Stimulated activated naive CD4-positive, alpha-beta T cell (primary cell): ENCODE measurements at places on chromosomes 7 and 10.

GRCh38 chr10:88092973-88093372, 229.5 kb downstream of the PTEN start:
- peak; percentile 18 for DNase-seq

DNA sequence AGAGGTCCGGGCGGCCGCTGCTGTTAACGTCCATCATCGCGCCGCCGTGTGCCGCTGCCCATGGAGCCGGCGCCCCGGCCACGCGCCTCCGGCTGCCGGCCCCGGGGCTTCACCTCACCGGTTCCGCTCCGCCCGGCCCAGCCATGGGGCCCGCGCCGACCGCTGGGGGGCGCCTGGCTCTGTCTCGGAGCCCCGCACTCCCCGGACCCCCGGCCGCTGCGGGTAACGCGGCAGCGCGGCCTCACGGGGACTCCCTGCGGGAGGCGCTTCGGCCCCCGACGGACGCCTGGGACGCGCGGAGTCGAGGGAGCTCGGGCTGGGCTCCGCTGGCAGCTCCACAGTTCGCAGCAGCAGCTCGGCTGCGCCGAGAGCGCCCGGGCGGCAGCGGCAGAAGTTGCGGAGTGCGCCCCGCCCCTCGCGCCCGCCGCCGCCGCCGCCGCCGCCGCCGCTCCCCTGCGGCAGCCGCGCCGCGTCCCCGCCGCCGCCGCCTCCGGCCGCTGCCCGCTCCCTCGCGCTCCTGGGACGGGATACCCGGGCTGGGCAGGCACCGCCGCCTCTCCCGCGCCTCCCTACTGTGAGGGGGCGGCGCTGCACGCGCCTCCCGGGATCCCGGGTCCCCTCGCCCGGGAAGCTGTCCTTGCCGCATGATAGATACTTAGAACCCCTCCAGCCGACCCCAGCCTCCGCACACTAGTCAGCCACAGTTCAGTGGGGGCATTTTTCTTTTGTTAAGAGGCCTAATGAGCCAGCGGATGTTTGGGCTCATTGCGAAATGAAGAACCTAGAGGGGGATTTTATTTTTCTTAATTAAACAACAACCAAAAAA, at the start of gene HTR7:
Gene HTR7 (minus strand): TSS at position 405 of the 826 bp plus-strand sequence. CDS start 368 bp downstream, at position 37.
- DNase-seq = peak; percentile 67

- no peak for DNase-seq
Observed at GRCh38 chr10:35641676-35642034, 441 bp downstream of the FZD8 start.

DNA sequence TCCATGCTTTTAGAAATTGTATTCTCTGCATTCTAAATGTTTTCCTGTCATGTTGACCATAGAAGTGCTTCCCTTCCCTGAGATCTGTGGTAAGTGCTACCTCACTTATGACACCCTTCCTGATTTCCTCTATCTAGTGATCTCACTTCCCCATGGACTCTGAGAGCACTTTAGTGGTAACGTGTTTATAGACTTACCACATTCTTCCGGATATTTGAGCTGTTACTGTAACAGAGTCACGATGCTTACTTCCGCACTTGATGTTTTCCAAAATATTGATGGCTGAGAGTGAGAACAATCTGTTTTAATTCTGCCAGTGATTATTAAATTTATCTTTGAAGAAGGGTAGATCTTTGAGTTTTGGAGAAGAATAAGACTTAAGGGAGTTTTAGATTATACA, 60.1 kb upstream of the NAMPT start:
- DNase-seq = no peak

- DNase-seq = no peak
Observed at GRCh38 chr10:27998954-27999275, at the start of gene ODAD2. TSS of gene ODAD2 (minus strand) at chr10:27999079. CDS start at chr10:27995142, 3,937 bp downstream.

GRCh38 chr10:97278491-97278989, 13.9 kb downstream of the ARHGAP19 start:
- peak; percentile 60 for DNase-seq

- DNase-seq = no peak
Observed at GRCh38 chr10:130560116-130560515, 423.9 kb downstream of the GLRX3 start.

DNA sequence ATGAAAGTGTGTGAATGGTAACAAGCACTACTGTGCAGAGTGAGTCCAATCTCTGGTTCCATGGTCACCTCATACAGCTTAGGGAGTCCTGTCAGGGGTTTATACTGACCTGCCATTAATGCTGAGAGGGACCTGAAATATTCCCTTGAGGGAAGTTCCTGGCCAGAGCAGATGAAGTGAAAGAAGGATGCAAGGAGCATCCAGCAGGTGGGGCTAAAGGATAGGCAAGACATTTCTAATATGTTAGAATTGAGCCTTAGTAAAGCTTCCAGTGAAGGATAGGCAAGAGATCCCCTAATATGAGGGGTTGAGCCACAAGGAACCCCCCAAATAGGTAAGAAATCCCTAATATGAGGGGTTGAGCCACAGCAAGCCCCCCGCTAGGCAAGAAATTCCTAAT, 25.5 kb upstream of the FAM221A start:
- no peak for DNase-seq

- no peak for DNase-seq
Observed at GRCh38 chr7:24025094-24025493, 258.9 kb upstream of the NPY start.

DNA sequence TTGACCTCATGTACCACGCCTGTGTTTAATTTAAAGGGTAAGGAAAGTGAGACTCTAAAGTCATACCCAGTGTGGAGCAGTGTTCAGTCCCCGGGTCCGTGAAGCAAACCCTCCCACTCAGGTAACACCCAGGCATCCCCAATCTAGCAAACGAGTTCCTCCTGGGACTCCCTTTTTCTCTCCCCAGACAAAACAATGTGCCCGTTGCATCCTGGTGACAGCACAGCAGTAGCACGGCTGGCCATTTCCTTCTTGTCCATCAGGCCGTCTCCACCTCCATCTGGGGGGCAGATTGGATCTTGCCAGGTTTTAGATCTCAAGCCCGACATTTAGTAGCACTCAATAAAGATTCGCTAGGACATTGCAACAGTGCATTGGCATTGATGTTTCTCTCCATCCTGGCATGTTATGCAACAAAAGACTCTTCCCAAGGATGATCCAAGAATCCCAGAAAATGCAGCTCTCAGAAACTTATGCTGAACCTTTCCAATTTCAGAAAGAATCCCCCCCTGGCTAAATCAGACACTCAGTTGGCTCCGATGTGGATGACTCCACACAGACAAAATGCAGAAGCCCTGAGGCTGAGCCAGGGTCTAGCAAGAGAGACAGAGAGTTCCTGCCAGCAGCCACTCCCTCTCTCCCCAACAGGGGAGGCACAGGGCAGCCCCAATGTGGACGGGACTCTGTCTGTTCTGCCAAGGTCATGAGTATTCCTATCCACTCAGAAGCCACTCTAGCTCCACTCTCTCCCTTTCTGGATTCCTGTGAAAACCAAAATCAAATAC, 274.5 kb upstream of the MGMT start:
- DNase-seq = no peak

- DNase-seq = no peak
Observed at GRCh38 chr10:29304264-29304994, 15.6 kb downstream of the LYZL1 start.

DNA sequence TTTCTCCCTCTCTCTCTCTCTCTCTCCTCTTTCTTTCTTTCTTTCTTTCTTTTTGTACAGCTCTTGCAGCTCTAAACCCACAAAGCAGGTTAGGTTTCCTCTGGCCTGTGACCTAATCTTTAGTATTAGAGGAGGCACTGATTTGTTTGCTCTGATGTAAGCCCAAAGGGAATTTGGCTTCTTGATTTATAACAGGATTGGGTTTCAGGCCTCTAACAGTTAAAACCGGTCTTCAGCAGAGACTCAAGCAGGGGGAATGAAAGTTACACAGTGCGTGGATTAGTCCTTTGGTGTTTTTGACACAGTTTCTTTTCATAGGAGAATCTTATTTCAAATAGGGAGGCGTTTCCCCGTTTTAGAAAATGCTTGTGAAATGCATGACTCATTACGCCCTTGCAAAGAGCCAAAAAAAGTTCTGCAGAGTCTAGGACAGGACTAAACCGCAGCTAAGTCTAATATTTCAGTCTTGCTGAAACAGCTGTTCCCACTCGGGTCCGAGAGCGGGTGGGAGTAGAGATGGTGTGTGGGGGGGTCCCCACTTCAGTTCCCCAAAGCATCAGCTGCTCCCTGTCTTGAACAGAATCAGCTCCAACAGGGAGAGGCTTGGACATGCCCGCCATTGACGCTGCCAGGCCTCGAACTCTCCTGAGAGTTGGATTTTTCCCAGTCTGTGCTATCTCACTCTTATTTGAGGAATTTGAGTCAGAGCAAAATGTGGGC, 296.5 kb upstream of the PITRM1 start:
- no peak for DNase-seq

- no peak for DNase-seq
Observed at GRCh38 chr7:106283501-106283830, 1.3 kb downstream of the NAMPT start.

- DNase-seq = no peak
Observed at GRCh38 chr7:101625031-101625791, 3.9 kb downstream of the MYL10 start.

- DNase-seq = no peak
Observed at GRCh38 chr10:42942279-42942950, 134.5 kb upstream of the RET start.

GRCh38 chr10:112389271-112389822, 15.4 kb downstream of the ACSL5 start:
- DNase-seq = peak; percentile 6

- DNase-seq = no peak
Observed at GRCh38 chr7:24908166-24908565, 71.8 kb downstream of the OSBPL3 start.

DNA sequence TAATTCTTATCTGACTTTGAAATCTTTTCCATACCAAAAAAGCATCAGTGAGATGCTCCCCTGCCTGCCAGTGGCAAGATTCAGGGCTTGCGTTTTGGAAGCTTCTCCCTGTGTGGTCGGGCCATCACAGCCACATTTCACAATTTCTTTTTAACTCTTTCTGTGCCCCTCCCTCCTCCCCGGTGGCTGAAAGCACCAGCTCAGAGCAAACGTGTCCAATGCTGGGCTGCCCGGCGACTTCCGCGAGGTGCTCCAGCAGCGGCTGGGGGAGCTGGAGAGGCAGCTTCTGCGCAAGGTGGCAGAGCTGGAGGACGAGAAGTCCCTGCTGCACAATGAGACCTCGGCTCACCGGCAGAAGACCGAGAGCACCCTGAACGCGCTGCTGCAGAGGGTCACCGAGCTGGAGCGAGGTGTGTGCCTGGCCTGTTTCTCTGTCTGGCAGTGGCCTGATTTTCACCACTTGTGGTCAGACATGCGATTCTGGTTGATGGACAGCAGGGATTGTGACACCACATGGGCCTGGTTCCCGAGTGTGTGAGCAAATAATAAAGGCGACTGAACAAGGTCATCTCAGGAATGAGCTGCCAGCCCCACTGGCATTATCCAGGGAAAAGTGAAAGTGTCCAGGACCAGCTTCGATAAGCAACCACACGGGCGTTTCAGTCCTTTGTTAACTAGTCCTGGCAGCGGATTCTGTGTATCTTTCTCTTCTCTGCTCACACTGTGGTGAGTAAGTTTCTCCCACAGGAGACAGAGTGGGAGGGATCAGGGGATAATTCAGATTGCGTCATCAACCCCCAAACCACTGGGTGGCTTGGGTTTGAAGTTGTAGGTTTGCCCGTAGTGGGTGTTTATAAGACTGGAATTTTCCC, 2.6 kb downstream of the NPTX2 start:
- DNase-seq = no peak

GRCh38 chr7:135943134-135943879, 33.9 kb downstream of the MTPN start:
- no peak for DNase-seq

DNA sequence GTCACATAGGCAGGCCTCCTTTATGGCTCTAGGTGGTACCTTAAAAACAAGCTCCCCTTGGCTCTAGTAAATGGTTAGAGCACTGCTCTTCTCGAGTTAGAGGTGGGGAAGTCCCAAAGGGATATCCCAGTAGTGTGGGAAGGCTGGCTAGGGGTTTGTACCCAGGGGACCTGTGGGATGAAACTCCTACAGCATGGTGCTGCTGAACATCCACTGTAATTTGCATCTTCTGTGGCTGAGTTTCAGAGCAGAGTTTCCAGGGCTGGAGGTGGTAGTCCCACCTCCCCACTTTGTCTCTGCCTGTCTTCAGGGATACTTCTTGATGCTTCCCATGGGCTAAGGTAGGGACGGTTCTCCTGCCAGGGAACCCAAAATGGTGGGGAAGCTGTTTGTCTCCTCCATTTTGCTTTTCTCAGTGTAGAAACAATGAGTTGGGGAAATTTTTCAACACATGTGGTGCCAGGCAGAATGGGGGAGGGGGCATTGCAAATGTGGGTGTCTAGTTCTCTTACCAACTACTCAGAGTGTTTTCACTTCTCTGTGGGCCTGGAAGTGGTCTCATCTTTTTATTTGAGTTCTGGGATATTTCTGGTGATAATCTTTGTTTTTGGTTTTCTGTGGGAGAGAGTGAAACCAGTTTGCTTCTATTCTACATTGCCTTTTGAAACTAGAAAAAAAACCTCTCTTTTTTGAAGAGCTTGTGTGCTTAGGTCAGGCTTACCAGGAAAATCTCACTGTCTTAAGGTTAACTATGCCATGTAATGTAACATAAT, 36.3 kb downstream of the SCART1 start:
- DNase-seq = no peak

GRCh38 chr10:129712000-129712399, 245.0 kb downstream of the MGMT start:
- no peak for DNase-seq

- no peak for DNase-seq
Observed at GRCh38 chr7:159030490-159031134, 114.1 kb downstream of the VIPR2 start.

- peak; percentile 75 for DNase-seq
Observed at GRCh38 chr7:36639826-36640225, 84.5 kb downstream of the AOAH start.

DNA sequence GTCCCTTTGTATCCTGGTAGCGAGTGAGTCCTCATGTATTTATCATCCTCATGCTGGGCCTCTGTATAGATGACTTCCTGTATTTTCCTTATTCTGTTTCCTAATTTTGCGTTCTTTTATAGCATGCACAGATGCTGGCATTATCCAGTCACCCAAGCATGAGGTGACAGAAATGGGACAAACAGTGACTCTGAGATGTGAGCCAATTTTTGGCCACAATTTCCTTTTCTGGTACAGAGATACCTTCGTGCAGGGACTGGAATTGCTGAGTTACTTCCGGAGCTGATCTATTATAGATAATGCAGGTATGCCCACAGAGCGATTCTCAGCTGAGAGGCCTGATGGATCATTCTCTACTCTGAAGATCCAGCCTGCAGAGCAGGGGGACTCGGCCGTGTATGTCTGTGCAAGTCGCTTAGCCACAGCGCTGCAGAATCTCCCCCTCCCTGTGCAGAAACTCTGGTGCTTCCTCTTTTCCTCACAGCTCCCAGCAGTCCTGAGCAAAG, 183.1 kb upstream of the PRSS58 start:
- DNase-seq = no peak

GRCh38 chr7:112646783-112647182, 143.4 kb downstream of the TMEM168 start:
- DNase-seq = no peak

- DNase-seq = no peak
Observed at GRCh38 chr7:124857672-124858235, 71.9 kb downstream of the POT1 start.

DNA sequence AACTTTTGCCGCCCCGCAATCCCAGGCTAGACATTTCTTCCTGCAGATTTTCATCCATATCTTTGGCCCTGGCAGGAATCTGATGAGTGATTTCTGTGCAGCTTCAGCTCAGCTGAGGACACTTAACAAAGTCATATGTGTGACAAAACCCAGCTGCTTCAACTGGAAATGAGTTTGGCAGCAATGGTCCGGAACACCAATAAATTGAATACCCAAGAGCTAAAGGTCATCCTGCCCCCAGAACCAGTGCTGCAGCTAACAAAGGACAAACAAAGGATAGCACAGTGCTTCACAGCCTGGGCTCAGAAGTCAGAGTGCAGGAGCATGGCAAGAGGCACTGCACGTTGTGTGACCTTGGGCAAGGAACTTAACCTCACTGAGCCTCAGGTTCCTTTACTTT, 40.0 kb upstream of the TRIL start:
- DNase-seq = no peak
